Ascending aorta (tissue), 2 donors: ENCODE measurements at places on chromosomes 7 and 10. TPM values are rescaled to one million over a fixed set of nuclear protein-coding genes. Genes with fewer than 3 reads are reported as not detected.

- peaks cover 49% of the 10 kb centered on the region for H3K4me1 ChIP-seq
- no peaks in the 10 kb centered on the region for H3K27me3 ChIP-seq
- H3K27ac ChIP-seq: peak overlapping the region; percentile 83
- H3K4me3 ChIP-seq: no peak overlapping the region
- no peak for DNase-seq
- no peaks in the 10 kb centered on the region for H3K36me3 ChIP-seq
Measured at GRCh38 chr7:121003986-121004685, 15.6 kb downstream of the CPED1 start.

DNA sequence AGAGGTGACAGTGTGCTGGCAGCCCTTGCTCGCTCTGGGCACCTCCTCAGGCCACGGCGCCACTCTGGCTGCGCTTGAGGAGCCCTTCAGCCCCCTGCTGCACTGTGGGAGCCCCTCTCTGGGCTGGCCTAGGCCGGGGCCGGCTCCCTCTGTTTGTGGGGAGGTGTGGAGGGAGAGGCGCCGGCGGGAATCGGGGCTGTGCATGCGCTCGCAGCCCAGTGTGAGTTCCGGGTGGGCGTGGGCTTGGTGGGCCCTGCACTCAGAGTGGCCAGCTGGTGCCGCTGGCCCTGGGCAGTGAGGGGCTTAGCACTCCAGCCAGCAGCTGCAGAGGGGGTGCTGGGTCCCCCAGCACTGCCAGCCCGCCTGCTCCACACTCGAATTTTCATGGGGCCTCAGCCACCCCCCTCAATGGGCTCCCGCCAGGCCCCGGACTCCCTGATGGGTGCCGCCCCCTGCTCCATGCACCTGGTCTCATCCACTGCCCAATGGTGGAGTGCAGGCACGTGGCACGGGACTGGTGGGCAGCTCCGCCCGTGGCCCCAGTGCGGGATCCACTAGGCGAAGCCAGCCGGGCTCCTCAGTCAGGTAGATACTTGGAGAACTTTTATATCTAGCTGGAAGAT is 96.7 kb upstream of the BET1 start:
- no peaks in the 10 kb centered on the region for H3K27me3 ChIP-seq
- H3K4me1 ChIP-seq: no peaks in the 10 kb centered on the region
- no peak overlapping the region for H3K27ac ChIP-seq
- no peak overlapping the region for H3K4me3 ChIP-seq

DNA sequence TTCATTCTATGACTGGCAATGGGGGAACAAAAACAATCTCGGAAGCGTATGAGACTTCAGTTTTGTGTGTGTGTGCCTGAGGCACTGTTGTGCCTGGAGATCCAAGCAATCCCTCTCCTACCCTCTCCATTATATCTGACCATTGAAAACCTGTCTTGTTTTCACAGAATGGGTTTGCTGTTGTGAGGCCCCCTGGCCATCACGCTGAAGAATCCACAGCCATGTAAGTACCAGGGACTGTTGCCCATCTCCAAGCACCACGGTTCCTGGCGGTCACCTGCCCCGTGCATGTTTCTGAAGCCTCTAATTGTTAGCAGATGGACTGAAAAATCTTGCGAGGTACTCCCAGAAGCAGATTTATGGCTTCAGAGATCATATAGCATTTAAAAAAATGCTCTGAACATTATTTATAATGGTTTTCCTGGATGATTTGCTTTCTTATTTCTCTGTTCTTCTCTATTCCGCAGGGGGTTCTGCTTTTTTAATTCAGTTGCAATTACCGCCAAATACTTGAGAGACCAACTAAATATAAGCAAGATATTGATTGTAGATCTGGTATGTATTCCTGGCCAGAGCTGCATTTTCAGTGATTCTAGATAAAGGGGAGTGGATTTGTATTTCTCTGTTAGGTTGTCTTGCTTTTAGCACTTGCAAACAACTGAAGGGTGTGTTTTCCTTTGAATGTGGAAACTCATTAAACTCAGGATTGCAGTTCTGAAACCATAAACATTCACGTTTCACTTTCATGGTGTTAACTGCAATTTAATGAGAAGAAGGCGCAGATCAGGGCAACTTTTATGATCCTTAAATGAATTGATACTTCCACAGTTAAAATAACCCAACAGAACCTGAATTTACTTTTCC is 288.2 kb downstream of the TWIST1 start:
- no peaks in the 10 kb centered on the region for H3K4me1 ChIP-seq
- H3K4me3 ChIP-seq: no peak overlapping the region
- no peak for DNase-seq
- no peak overlapping the region for H3K27ac ChIP-seq
- H3K36me3 ChIP-seq: no peaks in the 10 kb centered on the region

- no peak overlapping the region for H3K27ac ChIP-seq
- no peak for DNase-seq
- H3K36me3 ChIP-seq: no peaks in the 10 kb centered on the region
- no peak overlapping the region for H3K4me3 ChIP-seq
- no peaks in the 10 kb centered on the region for H3K27me3 ChIP-seq
Measured at GRCh38 chr10:98790817-98791216, 344.1 kb upstream of the HPS1 start.

- no peak for DNase-seq
- no peaks in the 10 kb centered on the region for H3K4me1 ChIP-seq
- no peak overlapping the region for H3K4me3 ChIP-seq
- no peaks in the 10 kb centered on the region for H3K36me3 ChIP-seq
Measured at GRCh38 chr7:108592646-108593201, 23.1 kb downstream of the DNAJB9 start.

GRCh38 chr7:143283381-143283780 is 1.4 kb upstream of the TMEM139 start:
- peaks cover 3% of the 10 kb centered on the region for H3K4me1 ChIP-seq
- H3K27ac ChIP-seq: no peak overlapping the region
- H3K36me3 ChIP-seq: no peaks in the 10 kb centered on the region
- H3K4me3 ChIP-seq: no peak overlapping the region
- no peak for DNase-seq

Gene OR6V1
- total RNA-seq: not detected

Gene ATXN7L1
- total RNA-seq: 7.5 TPM

Gene MYH16
- not detected for total RNA-seq
